ENCODE measurements at places on chromosomes 4 and X.

GRCh38 chr4:2932951-2933565 is 30.1 kb downstream of the NOP14 start:
- peak; percentile 46 for DNase-seq

- peak; percentile 58 for DNase-seq
These were observed 87.0 kb downstream of the ANXA3 start for GRCh38 chr4:78638337-78639172.

DNA sequence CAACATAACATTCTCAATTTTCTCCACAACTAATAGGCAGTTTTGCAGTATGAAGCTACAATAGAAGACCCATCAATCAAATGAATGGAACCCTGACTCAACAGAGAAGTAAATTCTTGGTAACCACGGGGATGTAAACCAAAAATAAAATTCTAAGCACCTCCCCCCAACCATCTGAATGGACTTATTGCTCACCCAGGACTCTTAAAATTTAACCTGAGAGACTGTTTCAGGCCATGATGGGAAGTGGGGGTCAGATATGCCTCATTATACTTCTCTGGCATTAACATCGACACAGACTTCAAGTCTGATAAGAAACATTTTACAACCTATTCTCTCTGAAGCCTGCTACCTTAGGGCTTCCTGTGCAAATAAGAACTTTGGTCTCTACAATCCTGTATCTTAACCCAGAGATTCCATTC is 620.9 kb downstream of the TLL1 start:
- no peak for DNase-seq

DNA sequence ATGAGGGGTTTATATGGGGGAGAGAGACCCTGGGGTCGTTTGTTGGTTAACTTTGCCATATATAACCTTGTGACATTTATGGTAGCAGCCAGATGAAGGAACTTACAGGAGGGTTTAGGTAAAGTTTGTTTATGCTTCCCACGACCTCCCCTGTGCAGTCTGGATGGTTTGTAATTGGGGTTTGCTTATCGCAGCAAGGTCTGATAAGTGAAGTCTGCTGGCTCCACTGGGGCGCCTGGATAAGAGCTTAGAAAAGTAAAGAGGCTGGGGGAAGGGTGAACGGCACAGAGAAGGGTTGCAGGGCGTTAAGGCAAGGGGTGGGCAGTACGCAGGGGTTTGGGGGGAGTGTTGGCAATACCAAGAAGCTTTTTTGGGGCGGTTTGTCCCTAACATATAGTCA is 98.7 kb downstream of the KDM6A start:
- no peak for DNase-seq

- no peak for DNase-seq
These were observed 4.0 kb downstream of the LRPAP1 start for GRCh38 chr4:3527914-3528876.

GRCh38 chr4:45831692-45832091 is 292.2 kb downstream of the GABRG1 start:
- no peak for DNase-seq

DNA sequence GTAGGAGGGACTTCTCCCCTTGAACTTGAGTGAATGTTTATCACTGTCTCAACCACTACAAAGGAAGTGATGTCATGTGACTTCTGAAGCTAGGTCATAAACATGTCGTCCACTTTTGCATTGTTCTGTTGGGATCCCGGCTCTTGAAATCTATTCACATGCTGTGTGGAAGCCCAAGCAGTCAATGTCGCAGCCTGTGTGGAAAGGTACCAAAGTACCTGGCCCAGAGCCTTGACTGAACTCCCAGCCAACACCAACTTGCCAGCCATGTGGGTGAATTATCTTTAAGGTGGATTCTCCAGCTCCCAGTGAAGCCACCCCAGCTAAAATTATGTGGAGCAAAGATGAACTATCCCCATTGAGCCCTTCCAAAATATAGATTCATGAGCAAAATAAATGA is 85.0 kb upstream of the USP38 start:
- no peak for DNase-seq

DNA sequence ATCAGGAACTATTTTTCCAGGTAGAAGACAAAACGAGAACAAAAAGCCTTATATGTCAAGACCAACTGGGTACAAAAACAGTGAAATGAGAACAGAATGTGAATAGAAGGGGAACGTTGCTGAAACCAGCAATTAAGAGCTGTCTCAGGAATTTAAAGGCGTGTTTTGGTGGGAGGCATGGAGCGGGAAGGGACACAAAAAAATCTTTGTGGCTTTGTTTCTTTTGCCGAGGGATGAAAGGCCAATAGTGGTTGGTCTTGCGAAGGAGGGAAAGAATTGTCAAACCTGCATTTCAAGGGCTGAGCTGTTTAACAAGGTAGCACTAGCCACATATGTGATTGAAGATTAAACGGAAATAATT is 103.8 kb downstream of the USP46 start:
- DNase-seq: no peak

DNA sequence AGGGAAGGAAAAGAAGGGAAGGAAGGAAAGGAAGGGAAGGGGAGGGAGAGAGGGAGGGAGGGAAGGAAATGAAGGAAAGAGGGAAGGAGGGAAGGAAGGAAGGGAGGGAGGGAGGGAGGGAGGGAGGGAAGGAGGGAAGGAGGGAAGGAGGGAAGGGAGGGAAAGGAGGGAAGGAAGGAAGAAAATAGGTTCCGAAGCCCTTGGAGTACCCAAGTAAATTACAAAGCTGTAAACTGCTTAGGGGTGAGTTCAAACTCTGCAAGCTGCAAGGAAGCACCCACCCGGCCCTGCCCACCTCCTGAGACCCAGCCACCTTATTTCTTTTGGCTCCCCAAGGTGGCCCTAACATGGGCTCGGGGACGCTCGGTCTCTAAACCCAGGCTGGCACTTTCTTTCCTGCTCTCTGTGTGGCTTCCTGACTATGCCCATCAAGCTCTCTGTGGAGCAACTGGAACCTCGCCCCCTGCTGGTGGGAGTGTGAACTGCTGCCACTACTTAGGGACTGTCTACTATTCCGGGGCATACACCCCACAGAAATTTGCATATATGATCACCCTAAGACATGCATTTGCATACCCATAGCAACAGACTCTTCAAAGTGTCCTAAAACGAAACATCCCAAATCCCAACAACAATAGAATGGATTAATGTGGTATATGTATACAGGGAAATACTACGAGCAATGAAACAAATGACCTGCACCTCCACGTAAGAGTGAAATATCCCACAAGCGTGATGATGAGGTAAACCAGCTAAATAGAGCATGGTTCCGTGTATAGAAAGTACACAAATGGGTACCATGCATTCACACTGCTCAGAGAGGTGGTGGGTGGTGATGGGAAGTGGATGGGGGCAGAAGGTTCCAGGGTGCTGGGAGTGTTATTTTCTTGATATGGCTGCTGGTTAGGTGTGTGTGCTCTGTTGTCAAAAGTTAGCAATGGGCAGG is 151.7 kb upstream of the TBL1X start:
- peak; percentile 20 for DNase-seq

DNA sequence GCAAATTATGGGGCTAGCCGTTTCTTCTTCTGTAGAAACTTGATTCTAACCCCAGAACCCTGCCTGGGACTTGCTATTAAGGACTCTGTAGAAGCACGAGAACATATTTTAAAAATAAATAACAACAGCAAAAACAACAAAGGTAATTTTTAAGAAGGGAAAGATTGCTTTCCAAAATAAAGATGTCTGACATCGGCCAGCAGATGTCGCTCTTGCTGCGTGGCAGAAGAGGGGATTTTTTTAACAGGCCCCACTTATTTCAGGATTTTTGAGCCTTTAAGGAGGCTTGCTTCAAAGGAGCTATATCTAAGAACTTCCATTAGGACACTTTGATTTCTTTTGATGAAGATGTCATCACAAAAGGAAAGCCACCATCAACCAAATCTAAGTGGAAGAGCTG is 62.8 kb upstream of the EGFL6 start:
- DNase-seq: no peak

- no peak for DNase-seq
These were observed 75.7 kb downstream of the RBM47 start for GRCh38 chr4:40553995-40554394.

GRCh38 chr4:167230744-167231143 is 3.5 kb downstream of the SPOCK3 start:
- no peak for DNase-seq

GRCh38 chrX:154890990-154891639 is 5.0 kb downstream of the F8A1 start:
- no peak for DNase-seq

- DNase-seq: no peak
These were observed 36.9 kb upstream of the XIAP start for GRCh38 chrX:123822965-123823364.

GRCh38 chr4:80989921-80990544 is 40.5 kb upstream of the BMP3 start:
- DNase-seq: peak; percentile 31

- no peak for DNase-seq
These were observed 25.4 kb downstream of the SORCS2 start for GRCh38 chr4:7217474-7218321.

DNA sequence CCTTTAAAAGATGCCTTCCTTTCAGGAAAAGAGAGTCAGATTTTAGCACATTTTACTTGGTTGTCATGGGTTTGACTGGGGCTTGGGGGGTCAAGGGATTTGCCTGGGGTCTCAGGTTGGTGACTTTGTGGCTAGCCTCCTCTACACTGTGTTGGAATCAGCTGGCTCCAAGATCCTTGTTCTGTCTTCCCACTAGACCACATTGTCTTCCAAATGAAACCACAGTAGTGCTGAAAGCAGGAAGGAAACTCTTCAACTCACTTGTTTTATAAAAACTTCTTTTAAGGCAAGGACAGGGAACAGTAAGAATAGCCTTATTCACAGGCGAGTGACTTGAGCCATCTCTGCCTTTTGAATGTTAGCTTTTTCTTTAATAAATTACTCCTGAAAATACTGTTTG is 37.0 kb upstream of the OTUD4 start:
- no peak for DNase-seq

DNA sequence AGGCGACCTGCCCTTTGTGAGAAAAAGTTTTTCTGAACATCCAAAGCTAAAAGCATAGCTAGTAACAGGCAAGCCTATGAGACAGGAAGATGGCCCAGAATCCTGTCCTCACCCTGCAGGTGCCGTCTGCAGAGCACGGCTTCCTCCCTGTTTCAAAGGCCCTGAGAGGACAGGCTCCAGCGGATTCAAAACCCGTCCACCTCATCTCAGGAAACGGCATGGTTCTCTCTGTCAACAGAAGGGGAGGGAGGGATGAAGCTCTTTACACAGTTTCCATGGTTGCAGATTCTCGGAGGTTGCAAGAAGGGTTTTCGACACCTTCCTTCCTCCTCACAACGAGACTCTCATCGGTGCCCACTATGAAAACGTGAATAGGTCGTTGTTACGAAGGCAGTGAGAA is 8.3 kb downstream of the PPP2R3B start:
- no peak for DNase-seq

DNA sequence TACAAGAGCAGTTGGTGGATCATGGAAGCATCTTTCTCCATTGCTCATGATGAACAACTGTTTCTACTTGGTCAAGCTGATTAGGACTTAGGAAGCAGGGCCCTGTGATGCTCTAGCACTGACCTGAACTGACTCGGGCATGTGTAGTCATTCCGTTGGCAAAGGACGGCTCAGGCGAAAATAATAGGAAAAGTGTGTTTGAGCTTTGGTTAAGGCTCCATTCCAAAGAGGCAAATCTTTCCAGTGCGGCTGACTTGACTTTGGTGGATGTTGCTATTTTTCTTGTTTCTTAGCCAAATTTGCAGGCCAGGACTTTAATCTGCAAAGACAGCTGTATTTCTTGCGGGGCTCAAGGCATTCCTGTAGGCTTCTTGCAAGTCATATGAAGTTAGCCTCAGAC is 39.5 kb downstream of the ZNF518B start:
- DNase-seq: no peak

DNA sequence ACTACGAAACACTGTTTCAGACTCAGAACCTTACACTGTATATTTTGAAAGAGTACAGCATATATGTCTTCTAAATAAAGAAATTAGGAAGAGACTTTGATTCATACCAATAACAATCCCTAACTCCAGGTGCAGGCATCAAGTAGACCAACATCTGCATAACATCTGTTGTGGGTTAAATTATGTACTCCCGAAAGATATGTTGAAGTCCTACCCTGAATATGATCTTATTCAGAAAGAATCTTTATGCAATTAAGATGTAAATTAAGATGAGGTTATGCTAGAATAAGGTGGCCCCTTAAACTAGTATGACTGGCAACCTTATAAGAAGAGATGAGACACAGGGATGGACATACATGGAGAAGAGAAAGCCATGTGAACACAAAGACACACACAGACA is 117.9 kb downstream of the INPP4B start:
- no peak for DNase-seq

GRCh38 chr4:121226362-121226761 is 62.2 kb upstream of the TNIP3 start:
- no peak for DNase-seq

- no peak for DNase-seq
These were observed 51.1 kb downstream of the SCML1 start for GRCh38 chrX:17788439-17788838.

DNA sequence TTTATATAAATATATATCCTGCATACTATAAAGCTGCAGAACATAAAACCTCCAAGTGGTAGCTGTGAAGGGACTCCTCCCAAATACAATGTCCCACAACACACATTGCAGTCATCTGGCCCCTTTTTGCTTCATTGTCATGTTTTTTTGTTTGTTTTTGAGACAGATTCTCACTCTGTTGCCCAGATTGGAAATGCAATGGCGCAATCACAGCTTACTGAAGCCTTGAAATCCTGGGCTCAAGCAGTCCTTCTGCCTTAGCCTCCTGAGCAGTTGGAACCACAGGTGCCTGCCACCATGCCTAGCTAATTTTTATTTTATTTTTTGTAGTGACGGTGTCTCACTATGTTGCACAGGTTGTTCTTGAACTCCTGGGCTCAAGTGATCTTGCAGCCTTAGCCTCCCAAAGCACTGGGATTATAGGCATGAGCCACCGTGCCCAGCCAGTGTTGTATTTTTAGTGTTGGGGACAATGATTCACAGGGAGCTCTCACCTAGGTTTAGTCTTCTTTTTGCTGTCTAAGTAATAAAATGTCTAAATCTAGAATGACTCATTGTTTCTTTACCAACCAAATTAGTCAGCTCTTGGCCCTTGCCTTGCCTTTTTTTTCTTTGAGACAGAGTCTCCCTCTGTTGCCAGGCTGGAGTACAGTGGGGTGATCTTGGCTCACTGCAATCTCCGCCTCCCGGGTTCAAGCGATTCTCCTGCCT is 24.0 kb upstream of the XIAP start:
- no peak for DNase-seq

DNA sequence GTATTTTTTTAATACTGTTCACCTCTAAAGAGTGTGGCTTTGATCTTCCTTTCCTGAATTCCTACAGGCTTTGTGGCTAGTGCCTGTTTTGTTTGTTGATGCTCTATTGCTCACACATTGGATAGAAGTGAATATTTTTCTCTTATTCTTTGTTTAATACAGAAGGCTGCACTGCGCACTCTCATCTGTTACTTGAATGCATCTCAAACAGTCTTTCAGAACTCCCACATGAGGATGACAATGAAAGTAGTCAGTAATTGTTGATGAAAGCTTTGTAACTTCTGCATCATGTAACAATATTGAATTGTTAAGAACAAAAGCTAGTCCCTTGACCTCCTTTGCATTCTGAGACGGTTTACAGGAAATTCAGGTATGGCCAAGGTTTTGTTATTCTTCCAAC is 29.1 kb upstream of the GALNT7 start:
- no peak for DNase-seq

- no peak for DNase-seq
These were observed 39.9 kb upstream of the NFXL1 start for GRCh38 chr4:47954245-47954644.

- DNase-seq: no peak
These were observed 105.9 kb downstream of the THOC2 start for GRCh38 chrX:123626962-123627361.

- no peak for DNase-seq
These were observed 5.9 kb downstream of the EDA2R start for GRCh38 chrX:66632981-66633380.

- no peak for DNase-seq
These were observed 161.6 kb downstream of the IL15 start for GRCh38 chr4:141797966-141798365.
